ENCODE measurements at places on chromosomes 4 and X.

- no peak for DNase-seq
These were observed 321.2 kb downstream of the PCDH7 start for GRCh38 chr4:31041385-31041784.

GRCh38 chr4:189763583-189763982 is 177.1 kb upstream of the FRG1 start:
- DNase-seq, result no peak

DNA sequence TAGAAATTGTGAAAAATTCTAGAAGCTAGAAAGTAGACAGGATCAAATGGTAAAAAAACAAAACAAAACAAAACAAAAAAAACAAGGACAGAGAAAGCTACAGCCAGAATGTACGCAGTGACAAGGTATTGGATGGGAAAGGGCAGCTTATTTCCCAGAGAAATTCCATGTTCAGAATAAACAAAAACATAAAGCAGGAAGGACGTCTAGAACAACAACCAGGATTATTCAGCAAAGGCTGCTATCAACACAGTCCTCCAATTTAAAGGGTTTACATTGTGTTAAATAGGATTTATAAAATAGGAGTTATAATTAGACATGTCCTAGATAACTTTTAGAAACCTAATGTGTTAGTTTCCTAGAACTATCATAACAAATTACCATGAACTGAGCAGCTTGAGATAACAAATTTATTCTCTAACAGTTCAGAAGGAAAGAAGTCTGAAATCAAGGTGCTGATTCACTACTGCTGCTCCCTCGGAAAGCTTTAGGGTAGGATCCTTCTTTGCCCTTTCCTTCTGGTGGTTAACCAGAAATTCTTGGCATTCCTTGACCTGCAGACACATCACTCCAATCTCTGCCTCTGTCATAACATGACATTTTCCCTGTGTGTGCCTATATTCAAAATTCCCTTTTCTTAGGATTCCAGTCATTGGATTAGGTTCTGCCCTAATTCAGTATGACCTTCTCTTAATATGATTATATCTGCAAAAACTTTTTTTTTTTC is 175.6 kb downstream of the SNCA start:
- no peak for DNase-seq

GRCh38 chrX:11336201-11336600 is 43.0 kb downstream of the AMELX start:
- DNase-seq, result no peak

GRCh38 chr4:176270669-176271068 is 1.6 kb upstream of the ASB5 start:
- no peak for DNase-seq

DNA sequence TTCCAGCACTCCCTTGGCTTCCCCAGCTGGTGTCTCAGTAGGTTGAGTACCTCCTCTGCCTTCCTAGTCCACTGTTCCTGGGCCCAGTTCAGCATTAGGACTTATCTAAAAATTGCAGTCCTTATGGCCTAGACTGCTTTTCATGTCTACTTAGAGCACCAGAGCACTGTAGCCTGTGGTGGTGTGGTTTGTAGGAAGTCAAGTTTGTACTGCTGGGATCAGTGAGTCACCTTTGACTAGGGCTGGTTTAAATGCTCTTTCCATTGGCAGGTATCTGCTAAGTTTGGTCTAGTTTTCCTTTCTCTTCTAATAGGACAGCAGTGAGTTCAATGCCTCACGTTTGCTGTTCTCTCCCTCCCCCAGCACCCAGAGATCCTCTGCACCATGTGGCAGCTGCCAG is 233.6 kb upstream of the WDFY3 start:
- no peak for DNase-seq

DNA sequence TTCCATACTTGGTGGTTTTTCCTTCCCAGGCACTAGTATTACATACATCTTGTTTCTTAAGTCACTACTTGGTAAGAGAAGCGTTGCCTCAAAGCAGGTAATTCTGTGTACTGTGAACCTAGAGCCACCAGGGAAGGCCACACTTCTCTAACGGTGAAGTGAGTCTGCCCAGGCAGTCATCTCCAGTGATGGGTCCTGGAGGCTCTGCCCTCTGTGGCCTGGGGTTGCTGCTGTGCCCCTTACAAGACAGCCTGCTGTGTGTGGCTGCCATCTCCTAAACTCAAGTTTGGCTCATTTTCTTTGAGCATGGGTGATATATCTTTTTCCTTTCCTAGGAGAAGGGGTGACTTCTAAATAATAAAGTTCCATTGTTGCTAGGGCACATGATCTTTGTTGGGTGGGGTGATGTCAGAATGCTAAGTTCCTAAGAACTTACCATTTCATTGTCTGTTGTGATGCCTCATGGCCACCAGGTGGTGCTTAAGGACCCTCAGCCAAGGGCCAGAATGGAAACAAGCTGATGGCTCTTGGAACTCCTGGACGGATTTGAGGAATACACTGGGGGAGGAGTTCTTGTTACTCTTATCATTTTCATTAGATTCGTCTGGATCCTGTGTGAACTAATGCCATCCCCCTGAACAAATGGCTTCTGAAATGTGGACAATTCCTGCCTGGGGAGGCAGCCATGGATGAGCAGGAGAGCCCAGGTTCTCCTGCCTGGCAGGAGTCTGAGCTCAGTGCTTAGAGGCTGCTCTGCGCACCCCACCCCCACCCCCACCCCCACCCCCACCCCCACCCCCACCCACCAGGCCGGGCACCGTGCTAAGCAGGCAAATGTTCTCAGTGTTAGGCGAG is 41.1 kb upstream of the WDR1 start:
- peak; percentile 6 for DNase-seq

GRCh38 chr4:52372269-52372668 is 286.8 kb downstream of the USP46 start:
- DNase-seq, result no peak

DNA sequence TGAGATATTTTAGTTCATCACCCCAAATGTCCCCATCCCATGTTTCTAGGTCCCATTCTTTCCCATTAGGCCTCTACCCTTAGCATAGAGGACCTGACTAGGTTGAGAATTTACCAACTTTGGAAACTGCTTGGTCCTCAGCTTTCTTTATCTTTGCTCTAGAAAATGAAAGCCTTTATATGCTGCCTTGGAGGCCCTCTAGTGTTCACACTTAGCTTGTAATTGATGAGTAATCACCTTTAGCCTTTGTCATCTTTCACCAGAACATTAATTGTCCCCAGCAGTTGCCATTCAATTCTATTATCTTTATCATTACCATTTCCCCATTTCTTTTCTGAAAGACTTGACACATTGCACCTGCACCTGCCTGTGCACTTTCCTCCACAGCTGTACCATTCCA is 589.2 kb upstream of the NR3C2 start:
- DNase-seq, result no peak

DNA sequence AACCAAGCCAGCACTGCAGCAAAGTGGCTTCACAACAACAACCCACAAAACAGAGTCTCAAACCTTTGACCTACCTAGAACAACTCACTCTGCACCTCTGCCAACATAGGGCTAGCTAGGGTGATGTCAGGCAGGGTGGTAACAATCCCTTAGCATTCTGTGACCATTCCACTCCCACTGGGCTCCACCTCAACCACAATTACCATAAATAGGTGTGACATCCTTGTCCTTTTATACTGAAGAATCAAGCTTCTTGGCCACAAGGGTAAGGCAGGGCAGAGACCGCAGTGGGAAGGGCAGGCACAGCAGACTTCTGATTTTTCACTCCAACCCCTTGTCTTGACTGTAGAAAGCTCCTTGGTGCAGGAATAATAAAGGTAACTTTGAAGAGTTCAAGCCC is 795.4 kb upstream of the DIAPH2 start:
- no peak for DNase-seq

DNA sequence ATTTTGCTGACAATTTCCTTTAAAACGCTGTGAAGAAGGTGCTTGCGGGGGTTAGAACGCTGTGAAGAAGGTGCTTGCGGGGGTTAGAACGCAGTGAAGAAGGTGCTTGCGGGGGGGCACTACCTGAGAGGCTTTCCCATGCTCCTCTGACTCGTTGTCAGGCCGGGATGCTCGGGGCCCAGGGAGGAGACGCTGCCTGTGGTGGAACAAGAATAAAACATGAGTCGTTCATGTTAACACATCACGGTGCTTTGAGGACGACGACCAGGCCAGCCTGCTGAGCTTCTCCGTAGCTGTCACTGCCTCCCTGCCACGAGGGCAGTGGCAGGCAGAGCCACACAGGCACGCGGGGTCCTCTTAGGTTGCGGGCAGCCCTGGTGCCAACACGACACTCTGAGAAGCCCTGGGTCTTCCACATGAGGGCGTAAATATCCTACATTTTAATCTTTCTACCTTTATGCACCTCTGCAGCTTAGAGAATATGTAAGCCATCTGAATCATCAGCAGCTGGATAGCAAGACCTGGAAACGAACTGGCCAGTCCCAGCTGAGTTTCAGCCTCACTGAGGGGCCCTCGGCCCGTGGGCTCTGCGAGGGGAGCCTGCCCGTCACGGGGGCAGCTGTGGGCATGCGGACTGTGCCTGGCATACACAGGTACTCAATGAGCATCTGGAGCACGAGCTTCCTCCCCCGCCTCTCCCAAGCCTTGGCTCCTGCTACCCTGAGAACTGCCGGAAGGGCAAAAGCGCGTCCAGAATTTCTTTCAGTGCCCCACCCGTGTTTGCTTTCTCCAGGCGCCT is 47.0 kb downstream of the FGFRL1 start:
- DNase-seq, result no peak

DNA sequence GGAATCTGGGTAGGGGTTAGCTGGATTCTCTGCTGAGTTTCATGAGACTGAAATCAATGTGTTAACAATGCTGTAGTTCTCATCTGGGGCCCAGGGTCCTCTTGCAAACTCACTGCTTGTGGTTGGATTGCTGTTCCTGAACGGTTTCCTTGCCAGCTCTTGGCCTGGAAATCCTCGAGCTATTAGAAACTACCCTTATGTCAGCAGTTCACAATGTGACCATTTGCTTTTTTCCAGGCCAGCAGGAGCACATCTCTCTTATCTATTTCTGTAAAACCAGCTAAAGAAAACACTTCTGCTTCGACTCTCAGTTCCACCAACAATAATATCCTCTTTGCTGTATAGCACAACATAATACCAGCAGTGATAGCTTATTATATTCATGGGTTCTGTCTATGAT is 140.1 kb upstream of the TRAM1L1 start:
- DNase-seq, result no peak

All from activated CD4-positive, CD25-positive, alpha-beta regulatory T cell treated with anti-CD3 and anti-CD28 coated beads, Interleukin-2, amount 50 U/mL, for 16 hours (primary cell).